NCI-H2081 (cell line): ENCODE measurements at places on chromosomes 7 and 10.

GRCh38 chr7:84384417-84384816 is 189.8 kb upstream of the SEMA3A start:
- DNase-seq, result no peak

- DNase-seq, result no peak
These were observed 14.6 kb downstream of the GBX1 start for GRCh38 chr7:151152643-151153513.

GRCh38 chr10:99860466-99860865 is 78.0 kb downstream of the ABCC2 start:
- no peak for DNase-seq

GRCh38 chr10:1638889-1639419 is 98.4 kb downstream of the ADARB2 start:
- DNase-seq, result no peak

DNA sequence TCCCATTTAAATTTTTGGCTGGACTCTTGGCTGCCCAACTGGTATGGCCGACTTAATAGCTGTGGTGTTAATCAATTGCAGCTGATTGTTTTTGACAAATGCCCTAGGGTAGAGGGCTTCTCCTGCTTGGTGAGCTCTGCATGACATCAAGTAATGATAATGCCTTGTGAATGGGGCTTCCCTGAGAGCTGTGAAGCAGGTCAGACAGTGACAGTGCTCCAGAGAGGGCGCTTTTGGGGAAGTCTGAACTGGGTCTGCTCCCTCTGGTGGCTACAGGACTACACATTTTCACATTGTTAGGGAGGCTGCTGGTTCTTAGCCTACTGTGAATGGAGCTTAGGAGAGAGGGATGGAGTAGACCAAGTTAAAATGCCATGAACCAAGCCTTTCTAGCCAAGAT is 98.8 kb downstream of the SDK1 start:
- DNase-seq, result no peak

DNA sequence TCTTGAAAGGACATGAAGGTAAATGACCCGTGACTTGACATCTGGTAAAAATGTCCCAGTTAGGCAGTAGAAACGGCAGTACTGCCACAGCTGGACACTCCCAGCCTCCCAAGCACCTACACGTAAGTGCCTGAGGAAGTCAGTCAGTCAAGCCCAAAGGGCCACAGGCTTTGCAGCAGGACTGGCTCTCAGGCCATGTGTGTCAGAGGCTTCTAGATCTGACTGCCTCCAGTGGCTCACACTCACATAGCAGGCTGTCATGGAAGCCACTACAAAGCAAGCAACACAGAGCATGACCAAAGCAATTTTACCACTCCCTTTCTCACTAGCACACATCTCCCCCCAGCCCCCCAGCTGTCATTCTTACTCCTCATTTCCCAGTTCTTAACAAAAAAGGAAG is 17.8 kb upstream of the CCNJ start:
- DNase-seq, result no peak
